ENCODE measurements at places on chromosomes 1 and 21.

- DNase-seq: no peak
Measured at GRCh38 chr1:233543338-233544255, 70.3 kb upstream of the KCNK1 start.

GRCh38 chr1:183237046-183237445 lies 51.0 kb downstream of the LAMC2 start:
- DNase-seq: no peak

GRCh38 chr21:34603002-34603709 lies 11.8 kb downstream of the RCAN1 start:
- peak; percentile 39 for DNase-seq

DNA sequence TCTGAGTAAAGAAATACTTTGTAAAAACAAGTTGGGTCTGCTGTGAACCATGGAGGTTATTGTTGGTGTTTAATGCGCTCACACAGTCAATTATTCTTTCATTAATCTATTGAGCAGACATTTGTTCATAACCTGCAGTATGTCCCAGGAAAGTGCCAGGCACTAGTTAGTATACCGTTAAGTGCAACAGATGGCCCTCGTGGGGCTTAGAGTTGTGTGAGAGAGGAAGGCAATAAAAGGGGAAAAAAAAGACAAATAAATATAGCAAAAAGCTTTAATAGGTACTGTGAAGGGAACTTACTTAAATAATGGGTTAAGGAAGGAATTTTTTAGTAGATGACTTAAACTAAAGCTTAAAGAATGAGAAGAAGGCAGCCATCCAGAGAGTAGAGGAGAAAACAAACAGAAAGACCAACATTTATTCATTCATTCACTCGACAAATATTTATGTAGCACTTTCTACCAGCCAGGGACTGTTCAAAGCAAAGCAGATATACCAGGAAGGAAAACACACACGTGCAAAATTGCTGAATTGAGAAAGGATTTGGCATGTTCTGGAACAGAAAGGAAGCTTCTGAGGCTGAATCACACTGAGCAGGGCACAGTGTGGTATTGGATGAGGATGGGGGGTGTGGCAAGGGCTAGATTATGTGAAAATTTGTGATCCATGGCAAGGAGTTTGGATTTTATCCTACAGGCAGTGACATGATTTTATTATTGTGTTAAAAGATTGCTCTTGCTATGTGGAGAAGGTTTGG lies 296.1 kb upstream of the SGIP1 start:
- no peak for DNase-seq

DNA sequence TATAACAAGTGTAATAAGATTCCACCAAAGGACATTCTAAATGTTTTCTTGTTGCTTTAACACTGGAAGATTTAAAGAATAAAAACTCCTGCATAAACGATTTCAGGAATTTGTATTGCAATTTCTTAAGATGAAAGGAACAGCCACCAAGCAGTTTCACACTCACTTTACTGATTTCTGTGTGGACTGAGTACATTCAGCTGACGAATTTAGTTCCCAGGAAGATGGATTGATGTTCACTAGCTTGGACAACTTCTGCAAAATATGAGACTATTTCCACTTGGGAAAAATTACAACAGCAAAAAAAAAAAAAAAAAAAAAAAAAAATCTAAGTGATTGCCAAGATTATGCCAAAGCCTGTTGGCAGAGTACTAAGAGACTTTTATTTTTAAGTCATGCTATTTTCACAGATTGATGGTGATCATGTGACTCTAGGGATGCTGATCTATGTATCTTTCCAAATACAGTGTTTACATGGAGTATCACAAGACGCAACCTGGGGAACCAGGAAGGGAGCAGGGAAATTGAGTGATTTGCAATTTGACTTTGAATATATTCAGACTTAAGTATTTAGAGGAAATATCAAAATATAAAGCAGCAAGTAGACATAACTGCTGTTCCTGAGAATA lies 341.0 kb downstream of the NTNG1 start:
- no peak for DNase-seq

DNA sequence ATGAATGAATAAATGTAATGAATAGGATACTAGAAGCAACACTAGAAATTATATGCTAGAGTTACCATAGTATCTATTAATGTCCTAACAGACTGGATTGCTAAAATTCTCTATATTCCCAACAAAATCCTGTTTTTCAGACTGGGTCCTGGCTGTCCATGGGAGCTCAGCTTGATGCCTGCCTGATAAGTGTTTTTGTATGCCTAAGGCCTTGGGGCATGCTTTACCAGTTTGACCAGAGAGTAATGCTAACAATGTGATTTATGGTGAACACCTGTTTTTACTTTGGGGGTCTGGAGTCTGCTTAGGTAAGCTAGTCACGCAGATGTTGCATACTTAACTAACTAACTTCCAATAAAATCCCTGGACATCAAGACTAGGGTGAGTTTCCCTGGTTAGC lies 318.8 kb upstream of the DEPDC1 start:
- DNase-seq: no peak

DNA sequence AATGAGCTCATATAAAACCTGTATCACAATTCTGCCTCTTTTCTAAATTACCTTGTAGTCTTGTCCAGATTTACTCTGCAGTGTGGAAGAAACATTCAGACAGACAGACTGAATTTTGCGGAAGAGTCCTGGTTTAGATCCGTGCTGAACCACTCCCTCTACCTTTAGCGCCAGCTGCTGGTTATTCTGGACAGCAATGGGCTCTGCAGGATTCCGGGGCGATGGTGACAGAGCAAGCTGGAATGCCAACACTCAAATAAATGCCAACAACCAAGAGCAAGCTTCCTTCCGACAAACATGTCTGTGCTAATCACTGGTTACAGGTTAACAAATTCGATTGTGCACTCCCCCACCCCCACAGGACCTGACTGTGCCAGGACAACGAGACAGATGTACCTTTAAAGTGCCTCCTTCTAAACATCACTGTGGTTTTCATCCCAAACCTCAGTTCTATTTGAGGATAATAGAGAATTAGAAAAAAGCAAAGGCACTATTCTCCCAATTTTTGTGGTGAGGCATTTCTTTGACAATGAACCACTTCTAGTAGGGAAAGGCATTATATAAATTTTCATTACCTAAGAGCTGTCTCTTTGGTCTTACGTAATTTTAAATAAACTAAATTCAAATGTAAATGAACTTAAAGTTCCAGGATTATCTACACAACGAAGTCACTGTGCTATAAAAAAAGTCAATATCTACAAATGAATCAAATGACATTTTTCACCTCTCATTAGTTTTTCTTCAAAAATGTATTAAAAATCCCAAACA lies 90.4 kb downstream of the INTS7 start:
- DNase-seq: no peak

GRCh38 chr1:89927049-89927448 lies 67.9 kb upstream of the ZNF326 start:
- no peak for DNase-seq

GRCh38 chr1:179302070-179302469 lies 8.5 kb downstream of the SOAT1 start:
- DNase-seq: no peak

GRCh38 chr1:84844094-84844493 lies 48.9 kb downstream of the LPAR3 start:
- DNase-seq: no peak

DNA sequence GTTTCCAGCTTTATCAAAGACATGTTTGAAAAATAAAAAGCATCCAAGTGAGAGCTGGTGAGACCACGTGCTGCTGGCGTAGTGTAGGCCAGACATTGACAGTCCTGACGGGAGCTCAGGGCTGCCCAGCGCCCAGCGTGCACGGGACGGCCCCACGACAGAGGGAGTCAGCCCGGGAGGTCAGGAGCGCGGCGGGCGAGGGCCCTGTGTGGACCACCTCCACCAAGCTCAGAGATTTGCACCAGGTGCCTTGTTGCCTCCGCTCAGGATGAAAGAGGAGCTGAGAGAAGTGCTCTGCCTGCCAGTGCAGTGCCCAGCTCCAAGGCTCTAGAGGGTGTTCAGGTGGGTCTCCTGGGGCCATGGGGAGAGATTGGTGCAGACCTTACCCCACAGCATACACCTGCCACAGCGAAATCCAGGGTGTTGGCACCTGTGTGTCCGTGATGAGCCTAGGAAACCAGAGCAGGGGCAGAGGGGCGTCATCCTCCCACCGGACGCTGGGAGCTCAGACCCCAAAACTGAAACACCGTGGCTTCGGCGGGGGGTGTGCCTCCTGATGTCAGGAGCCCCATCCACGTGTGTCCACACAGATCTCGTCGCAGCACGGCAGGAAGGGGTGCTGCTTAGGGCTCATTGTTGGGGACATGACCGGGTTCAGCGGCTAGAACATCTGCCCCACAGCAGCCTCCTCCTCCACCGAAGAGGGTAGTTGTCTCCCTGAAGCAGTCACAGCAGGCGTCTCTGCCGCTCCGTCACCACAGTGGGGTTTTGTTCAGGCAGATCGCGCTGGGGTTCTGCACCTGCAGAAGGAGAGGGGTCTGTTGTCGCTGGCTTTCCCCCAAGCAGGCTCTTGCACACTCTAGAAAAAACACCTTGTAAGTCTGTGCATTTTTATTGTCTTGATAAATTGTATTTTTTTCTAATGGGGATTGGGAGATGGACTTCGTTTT lies 64.2 kb downstream of the POFUT2 start:
- no peak for DNase-seq

GRCh38 chr1:172276120-172276818 lies 144.2 kb upstream of the C1orf105 start:
- DNase-seq: no peak

- DNase-seq: no peak
Measured at GRCh38 chr1:174872615-174873058, 127.1 kb upstream of the CACYBP start.

- DNase-seq: peak; percentile 11
Measured at GRCh38 chr21:31446226-31446855, 102.3 kb upstream of the TIAM1 start.

GRCh38 chr1:152517237-152517811 lies 3.0 kb downstream of the CRCT1 start:
- no peak for DNase-seq

GRCh38 chr1:43779266-43779665 lies 71.9 kb downstream of the ST3GAL3 start:
- DNase-seq: no peak

DNA sequence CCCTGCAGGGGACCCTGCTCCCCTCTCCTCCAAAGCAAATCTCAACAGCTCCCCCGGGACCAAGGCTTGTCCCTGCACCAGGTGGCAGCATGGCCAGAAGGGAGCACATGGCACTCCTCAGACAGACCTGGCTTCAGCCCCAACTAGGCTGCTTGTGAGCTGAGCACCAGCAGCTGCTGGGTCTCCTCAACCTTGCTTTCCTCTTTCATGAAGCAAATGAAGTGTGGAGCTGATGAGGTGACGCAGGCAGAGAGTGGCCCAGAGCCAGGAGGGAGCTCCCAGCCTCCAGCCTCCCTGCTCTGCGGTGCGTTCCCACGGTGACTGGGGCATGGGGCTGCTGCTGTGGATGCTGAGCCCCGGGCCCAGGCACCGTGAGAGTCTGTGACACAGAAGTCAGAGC lies 34.0 kb downstream of the MEGF6 start:
- no peak for DNase-seq

DNA sequence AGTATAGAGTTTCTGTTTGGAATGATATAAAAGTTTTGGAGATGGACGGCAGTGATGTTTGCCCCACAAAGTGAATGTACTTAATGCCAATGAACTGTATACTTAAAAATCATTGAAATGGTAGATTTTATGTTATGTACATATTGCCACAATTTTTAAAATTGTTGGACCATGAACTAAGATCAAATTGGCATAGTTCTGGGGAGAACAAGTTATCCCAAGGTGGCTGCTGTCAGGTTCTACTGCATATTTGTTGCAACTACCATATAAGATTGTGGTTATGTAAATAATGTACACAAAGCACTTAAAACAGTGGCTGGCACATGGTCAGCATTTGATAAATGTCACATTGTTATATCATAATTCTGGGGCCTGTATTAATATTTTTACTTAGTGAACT lies 466.4 kb downstream of the SIPA1L2 start:
- no peak for DNase-seq

DNA sequence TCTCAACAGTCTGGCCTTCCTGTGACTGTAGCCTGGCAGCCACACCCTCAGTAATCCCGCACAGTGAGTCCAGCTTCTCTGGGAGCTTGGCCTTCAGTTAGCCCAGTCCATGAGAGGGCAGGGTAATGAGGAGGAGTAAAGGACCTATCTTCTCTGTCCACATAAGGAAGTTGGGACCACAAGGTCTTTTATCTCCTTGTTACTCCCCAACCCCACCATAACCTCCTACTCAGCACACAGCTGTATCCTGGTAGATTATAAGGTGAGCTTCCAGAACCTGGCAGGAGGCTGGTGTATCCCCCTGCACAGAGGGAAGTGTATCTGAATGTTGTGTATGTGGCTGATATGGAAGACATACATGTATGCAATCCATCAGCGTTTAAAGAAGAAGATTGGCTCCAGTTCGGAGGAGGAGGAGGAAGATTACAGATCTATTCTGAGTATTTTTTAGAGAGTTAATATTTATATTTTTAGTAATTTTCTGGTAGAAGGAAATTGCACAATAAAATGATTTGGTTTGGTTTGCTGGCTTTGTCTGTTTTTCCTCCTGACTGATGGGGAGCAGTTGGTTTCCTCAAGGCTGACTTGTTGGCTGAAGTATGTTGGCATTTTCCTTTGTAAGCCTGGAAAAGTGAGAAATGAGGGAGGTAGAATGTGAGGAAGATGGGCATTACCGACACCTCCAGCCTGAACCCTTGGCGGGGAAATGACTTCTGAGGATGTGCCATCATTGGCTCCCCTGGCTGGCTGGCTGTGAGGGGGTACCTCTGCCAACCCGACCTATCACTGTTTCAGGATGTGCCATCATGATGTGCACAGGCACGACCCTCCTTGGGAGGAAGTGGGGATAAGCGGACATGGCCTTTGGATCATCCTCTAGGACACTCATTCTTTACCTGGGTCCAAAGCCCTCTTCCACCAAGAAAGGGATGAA lies 5.0 kb downstream of the C1orf226 start:
- DNase-seq: no peak

DNA sequence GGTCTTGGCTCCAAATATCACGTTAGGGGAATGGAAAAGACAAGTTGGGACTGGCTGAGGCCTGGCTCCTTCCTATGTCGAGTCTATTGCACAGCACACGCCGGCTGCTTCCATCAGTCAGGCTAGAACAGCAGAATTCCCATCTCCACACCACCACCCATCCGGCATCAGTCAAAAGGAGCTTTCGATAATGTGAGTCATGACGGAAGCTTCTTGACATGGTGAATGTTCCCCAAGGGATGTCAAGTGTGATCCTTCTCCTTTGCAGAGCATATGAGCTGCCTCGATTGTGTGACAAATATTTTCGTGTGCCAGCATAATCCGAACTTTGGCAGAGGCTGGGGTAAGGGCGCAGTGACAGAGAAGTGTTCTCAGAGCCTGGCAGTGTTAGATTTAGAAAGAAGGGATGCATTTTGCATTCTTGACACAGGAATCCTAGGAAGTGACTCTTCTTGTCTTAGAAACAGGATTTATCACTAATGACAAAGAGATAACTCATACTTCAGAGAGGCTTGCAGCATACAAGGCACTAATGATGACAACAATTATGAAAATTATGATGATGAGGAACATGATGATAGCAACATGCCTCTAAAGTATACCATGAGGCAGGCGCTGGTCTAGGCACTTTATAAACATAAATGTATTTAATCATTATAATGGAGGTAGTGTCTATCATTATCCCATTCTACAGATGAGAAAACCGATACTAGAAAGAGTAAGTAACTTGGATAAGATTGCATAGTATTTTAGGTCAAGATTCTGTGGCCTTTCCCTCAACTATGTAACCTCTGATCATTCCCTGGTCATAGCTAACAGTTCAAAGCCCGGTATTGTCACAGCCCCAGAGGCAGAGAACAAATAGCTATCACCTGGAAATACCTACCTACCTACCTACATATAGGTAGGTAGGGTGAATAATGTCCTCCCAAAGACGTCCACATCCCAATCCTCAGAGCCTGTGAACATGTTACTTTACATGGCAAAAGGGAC lies 135.0 kb downstream of the KCNJ6 start:
- DNase-seq: no peak
